ENCODE measurements at places on chromosomes 4 and X.

GRCh38 chr4:150256841-150257730 is 178.8 kb downstream of the DCLK2 start:
- peaks cover 41% of the 10 kb centered on the region for H3K4me1 ChIP-seq
- no peaks in the 10 kb centered on the region for H3K36me3 ChIP-seq
- DNase-seq = peak; percentile 85
- no peaks in the 10 kb centered on the region for H3K27me3 ChIP-seq

DNA sequence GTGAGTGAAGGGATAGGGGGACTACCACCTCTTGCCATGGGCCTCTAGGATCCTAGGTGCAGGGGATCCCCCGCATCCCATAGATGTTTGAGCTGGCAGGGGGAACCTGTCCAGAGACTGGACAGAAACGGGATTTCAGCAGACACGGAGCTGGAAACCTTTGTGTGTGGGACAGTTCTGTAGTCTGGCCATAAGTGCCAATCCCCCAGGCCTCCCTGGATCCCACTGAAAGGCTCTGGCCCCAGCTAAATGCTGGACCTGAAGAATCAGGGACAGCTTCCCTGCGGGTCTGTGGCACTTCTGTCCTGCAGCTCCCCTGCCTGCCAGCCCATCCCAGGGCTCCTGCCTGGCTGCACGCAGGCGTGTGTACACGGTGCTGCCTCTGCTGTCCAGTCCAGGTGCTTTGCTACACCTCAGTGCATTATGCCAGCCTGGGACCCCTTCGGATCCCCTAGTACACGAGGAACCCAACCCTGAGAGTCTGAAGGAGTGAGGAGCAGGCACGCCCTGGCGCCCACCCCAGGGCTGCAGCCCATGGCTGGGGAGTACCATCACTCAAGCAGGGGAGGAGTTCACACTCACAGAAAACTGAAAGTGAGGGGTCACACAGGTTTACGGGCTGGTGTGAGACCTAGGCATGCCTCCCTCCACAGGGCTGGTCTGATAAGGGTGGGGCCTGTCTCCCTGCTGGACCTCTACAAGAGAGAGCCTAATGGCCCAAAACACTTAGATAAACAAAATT is 703.0 kb downstream of the ARAP2 start:
- H3K27me3 ChIP-seq = no peaks in the 10 kb centered on the region
- H3K4me3 ChIP-seq = no peak overlapping the region
- no peak overlapping the region for H3K27ac ChIP-seq

GRCh38 chrX:153848325-153848724 is 18.0 kb upstream of the PDZD4 start:
- no peak overlapping the region for H3K4me3 ChIP-seq
- H3K27me3 ChIP-seq = peaks cover 7% of the 10 kb centered on the region
- no peaks in the 10 kb centered on the region for H3K4me1 ChIP-seq
- no peak for DNase-seq
- no peak overlapping the region for H3K27ac ChIP-seq

DNA sequence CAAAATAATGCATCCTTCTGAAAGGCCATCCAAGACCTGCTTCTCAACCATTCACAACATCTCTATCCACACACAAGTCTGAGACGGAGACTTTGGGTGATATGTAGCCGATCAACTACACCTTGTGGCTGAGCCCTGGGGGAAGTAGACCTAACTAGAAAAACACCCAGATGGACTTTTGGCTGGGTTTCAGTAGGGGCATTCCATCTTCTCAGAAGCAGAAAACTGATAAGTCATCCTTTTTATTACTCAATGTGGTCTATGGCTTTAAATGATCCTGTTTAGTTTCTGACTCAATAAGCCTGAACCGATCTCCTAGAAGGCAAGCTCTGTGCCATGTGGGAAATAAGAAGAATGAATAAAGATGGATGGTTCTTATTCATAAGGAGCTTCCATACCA is 82.5 kb upstream of the AFF2 start:
- no peaks in the 10 kb centered on the region for H3K36me3 ChIP-seq
- no peak overlapping the region for H3K4me3 ChIP-seq
- H3K4me1 ChIP-seq = no peaks in the 10 kb centered on the region
- DNase-seq = no peak
- H3K27ac ChIP-seq = no peak overlapping the region
- H3K27me3 ChIP-seq = no peaks in the 10 kb centered on the region

DNA sequence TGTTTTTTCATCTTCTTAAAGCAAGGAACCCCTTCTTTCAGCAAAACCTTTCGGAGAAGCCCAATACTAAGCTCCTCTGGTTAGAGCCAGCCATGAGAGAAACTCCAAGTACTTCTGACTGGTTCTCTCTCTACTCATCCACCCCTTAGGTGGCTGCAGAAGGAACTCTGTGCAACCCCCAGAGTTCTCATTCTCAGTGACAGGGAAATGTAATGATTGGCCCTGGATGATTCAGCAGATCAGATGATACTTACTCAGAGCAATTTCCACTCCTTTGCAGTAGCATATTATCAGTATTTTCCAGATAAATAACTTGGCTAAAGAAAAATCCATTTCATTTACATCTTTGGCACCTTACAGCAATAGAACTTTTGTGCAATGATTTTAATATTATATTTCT is 3.2 kb downstream of the SPP1 start:
- H3K27ac ChIP-seq = no peak overlapping the region
- no peaks in the 10 kb centered on the region for H3K4me1 ChIP-seq
- DNase-seq = no peak
- no peaks in the 10 kb centered on the region for H3K36me3 ChIP-seq
- H3K27me3 ChIP-seq = peaks cover 19% of the 10 kb centered on the region

- no peak for DNase-seq
- H3K4me3 ChIP-seq = no peak overlapping the region
- no peaks in the 10 kb centered on the region for H3K27me3 ChIP-seq
Measured at GRCh38 chr4:25844961-25845712, 17.7 kb downstream of the SEL1L3 start.

GRCh38 chr4:42881253-42881652 is 11.3 kb upstream of the GRXCR1 start:
- no peak overlapping the region for H3K27ac ChIP-seq
- DNase-seq = no peak
- no peaks in the 10 kb centered on the region for H3K27me3 ChIP-seq
- H3K36me3 ChIP-seq = no peaks in the 10 kb centered on the region
- H3K4me1 ChIP-seq = no peaks in the 10 kb centered on the region

DNA sequence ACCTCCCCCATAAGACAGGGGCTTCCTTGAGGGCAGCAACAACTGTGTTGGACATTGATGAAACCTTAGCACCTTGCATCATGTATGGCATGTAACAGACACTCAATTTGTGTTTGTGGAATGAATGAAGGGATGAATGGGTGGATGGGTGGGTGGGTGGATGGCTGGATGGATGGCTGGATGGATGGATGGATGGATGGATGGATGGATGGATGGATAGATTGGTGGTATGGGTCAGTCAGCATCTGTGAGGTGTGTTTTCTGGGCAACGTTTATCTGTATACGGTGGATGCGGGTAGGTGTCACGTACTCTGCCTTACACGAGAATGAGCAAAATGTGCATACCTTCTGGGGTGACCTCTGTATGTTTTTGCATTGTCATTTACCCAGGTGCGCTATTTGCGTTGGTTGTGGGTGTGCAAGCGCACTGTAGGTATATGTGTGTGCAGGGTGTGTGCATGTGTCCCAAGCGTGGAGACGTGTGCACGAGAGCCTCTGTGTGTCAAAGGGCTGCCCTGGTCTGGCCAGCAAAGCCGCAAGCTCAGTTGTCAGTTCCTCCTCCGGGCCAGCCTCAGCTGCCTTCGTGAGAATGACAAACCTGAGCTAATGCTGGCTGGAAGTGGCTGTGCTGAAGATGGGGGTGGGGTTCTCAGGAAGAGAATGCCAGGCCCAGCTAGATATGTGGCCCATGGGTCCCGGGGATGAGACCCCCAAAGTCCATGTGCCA is 26.5 kb downstream of the ELF4 start:
- H3K27ac ChIP-seq = no peak overlapping the region
- H3K27me3 ChIP-seq = no peaks in the 10 kb centered on the region
- no peak for DNase-seq
- no peak overlapping the region for H3K4me3 ChIP-seq

- no peak overlapping the region for H3K27ac ChIP-seq
- H3K4me1 ChIP-seq = peaks cover 8% of the 10 kb centered on the region
- no peaks in the 10 kb centered on the region for H3K27me3 ChIP-seq
Measured at GRCh38 chrX:130057209-130057608, 53.1 kb downstream of the ELF4 start.

All from large intestine (tissue), 12 donors.